ENCODE measurements at places on chromosomes 5 and 9.

DNA sequence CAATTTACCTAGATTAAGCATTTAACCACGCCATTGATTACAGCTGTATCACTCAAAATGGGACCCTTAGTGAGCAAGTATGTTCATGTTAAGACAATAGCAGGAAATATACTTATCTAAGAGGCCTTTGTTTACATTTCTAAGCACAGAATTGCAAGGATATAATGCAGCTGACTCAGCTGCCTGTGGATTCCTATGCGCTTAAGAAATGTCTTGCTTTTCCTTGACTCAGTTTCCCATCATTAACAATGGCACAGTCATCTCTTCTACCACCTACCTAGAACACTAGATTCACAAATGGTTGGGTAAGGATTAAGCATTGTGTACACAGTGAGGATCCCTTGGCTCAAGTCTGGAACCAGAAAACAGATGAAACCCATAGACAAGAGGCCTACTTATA, 163.8 kb downstream of the TSSK1B start:
- DNase-seq = no peak

- DNase-seq = no peak
Observed at GRCh38 chr9:111284703-111285102, 45.3 kb downstream of the OR2K2 start.

GRCh38 chr5:12175914-12176585, 271.8 kb upstream of the CTNND2 start:
- DNase-seq = no peak

DNA sequence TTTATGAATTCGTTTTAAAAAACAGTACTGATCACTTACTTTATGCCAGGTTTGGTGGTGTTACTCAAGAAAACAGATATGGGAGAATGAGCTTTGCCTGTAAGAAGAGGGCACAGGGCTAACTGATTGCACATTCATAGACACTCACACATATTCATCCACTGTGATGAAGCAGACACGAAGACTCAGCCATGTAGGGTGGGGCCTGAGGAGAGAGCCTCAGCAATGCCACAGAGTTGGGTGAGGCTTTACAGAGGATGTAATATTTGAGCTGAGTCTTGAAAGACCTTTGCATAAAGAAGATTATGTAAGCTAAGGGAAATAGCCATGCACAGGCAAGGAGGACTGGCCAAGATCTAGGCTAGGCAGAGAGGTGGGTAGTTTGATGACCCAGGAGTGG, 472.8 kb downstream of the PSAT1 start:
- DNase-seq = no peak

Data from activated CD4-positive, CD25-positive, alpha-beta regulatory T cell treated with anti-CD3 and anti-CD28 coated beads, Interleukin-2, amount 50 U/mL, for 72 hours (primary cell).